ENCODE measurements at places on chromosomes 2 and 18.

GRCh38 chr2:226888971-226889370 lies 53.1 kb downstream of the RHBDD1 start:
- no peak for DNase-seq

- DNase-seq, result no peak
Measured at GRCh38 chr2:30666266-30666874, 140.9 kb downstream of the CAPN13 start.

GRCh38 chr2:164794016-164794415 lies 47.6 kb downstream of the COBLL1 start:
- DNase-seq, result no peak

GRCh38 chr2:168076731-168077130 lies 170.7 kb downstream of the STK39 start:
- no peak for DNase-seq

DNA sequence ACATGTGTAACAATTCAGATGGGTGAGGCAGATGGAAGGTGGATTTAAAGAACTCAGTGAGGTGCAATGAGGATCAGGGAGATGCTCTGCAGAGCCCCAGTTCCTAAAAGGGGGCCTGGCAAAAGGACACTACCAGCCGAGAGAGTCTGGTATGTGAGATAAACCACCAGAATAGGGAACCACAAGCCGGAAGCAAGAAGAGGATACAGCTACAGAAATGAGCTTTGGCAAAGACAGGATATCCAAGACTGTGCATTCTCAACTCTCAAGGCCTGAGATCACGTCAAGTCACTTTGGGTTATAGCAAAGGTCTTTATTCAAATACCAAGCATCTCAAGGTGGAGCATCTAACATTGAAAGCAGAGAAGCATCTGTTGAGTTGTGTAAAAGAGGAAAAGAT lies 293.5 kb downstream of the ARHGAP15 start:
- no peak for DNase-seq

DNA sequence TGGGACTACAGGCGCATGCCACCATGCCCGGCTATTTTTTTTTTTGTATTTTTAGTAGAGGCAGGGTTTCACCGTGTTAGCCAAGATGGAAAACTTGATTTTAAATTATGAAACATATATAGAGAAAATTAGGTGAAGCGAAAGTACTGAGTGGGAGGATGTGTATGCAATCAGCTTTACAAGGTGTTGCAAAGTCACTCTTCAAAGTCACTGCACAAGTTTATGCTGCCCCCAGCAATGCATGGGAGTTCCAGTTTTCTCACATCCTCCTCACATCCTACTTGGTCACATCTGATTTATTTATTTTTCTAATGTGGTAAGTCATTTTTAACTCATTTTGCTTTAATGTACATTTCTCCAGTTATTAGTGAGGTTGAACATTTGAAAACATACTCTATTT lies 49.2 kb upstream of the CHN1 start:
- DNase-seq, result no peak

DNA sequence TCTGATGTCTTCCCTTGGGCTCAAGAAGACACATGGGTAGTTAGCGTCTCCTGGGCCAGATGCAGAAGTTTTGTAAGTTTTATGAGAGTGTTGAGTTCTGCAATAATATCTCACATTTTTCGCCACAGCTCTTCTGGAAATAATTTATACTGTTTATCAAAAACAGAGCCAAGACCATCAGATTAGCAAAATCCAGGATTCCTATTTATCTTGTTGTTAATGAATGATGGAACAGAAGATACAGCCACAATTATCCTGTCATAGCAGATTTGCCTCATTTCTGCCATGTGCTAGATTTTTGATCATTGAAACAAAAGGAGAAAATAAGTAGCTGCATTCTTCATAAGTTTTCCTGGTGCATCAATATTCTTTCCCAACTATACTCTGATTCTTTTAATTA lies 1048.6 kb upstream of the KLHL29 start:
- DNase-seq, result no peak

DNA sequence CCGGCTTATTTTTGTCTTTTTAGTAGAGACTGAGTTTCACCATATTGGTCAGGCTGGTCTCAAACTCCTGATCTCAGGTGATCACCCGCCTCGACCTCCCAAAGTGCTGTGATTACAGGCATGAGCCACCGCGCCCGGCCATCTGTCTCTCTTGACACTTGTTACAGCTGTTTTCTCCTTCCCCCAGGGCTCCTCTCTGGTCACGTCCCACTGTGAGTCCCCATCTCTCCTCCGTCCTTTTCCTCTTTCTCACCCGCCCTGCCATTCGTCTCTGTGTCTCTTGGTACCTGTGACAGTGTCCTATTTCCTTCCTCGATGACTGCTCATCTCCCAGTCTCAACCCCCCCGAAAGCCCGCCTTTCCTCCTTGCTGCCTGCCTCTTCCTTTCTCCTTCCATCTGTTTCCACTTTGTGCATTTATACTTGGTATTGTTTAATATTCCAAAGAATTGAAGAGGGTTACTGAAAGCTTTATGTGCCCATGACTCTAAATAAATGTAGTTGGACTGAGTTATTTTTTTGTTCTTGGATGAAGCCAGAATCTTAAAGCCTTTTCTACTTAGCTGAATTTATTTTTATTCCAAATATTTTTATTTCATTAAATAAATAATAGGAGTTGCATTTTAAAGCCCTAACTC lies 241.5 kb downstream of the SH3RF3 start:
- no peak for DNase-seq

- no peak for DNase-seq
Measured at GRCh38 chr2:15640261-15640711, 48.6 kb downstream of the DDX1 start.

- DNase-seq, result no peak
Measured at GRCh38 chr2:36376992-36377738, 21.6 kb downstream of the CRIM1 start.

DNA sequence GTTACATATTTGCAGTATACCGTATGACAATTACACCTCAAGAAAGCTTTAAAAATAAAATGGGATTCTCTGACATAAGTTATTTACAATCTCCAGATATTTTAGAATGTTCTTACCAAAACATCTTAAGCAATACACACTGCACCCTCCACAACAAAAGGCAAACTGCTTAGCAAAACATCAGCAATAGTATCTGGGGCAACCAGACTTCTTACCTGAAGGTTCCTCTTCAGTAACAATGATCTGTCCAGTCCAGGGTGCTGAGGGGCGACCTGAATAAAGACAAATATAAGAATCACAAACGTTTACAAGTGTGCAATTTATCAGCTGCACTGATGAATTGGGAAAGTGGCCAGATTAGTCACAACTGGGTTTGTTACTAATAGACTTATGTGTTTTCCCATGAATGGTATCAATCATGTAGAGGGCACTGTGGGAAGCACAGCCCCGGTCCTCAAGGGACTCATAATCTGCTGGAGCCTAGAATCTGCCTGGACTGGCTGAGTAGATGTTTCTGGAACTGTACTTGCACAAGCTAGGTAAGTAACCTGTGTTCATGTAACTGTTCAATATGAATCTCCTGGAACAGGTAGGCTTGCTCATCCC lies 70.7 kb downstream of the MYOM1 start:
- DNase-seq, result no peak

- DNase-seq, result no peak
Measured at GRCh38 chr18:62179213-62179612, 7.6 kb downstream of the PIGN start.

GRCh38 chr2:22838461-22838860 lies 546.5 kb upstream of the KLHL29 start:
- no peak for DNase-seq

GRCh38 chr2:5933669-5934068 lies 241.5 kb downstream of the SOX11 start:
- DNase-seq, result no peak

DNA sequence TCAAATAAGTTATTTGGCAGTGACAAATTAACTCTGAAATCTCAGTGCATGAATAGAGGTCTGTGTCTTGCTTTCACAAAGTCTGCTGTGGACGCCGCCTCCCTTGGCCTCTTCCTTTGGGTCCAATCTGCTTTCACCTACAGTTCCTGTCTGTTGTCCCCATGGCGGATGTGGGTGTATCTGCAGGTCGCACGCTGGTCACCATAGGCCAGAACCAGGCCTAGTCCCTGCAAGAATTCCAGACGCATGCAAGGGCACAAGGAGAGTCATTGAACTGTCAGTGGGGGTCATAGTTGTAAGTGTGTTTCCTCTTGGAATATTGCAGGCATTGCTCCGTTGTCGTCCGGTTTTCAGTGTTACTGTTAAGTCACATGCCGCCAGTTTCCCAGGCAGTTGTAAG lies 7.4 kb downstream of the SOCS6 start:
- no peak for DNase-seq

DNA sequence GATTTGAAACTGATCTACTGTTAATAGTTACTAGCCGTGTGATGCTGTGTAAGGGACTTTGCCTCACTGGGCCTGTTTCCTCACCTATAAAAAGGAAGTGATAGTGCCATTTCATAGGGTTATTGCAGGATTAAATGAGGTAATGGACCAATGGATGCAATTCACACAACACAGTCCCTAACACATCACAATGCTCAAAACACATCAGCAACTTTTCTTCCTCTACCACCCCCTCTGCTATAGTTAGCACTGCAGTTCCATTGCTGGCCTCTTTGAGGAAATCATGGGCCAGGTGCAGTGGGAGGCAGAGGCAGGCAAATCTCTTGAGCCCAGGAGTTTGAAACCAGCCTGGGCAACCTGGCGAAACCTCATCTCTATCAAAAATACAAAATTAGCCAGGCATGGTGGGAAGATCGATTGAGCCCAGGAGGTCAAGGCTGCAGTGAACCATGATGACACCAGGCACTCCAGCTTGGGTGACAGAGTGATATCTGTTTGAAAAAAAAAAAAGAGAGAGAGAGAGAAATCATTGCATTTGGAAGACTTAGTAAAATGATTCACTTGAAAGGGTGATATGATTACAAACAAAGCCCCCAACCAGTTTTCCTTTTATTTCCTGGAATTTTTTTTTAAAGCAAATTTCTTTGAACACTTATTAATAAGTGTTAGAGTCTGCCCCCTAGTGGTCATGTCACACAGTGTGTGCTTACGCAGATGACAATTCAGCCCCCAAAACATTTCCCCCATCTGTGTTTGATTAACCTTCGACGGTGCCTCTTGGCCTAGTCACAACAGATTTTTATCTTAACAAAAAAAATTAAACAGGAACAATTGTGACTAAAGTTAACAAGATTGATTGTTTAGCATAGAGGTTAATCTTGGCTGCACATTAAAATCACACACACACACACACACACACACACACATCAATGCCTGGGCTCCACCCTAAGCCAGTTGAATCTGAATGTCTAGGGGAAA lies 88.6 kb upstream of the BCL11A start:
- no peak for DNase-seq

DNA sequence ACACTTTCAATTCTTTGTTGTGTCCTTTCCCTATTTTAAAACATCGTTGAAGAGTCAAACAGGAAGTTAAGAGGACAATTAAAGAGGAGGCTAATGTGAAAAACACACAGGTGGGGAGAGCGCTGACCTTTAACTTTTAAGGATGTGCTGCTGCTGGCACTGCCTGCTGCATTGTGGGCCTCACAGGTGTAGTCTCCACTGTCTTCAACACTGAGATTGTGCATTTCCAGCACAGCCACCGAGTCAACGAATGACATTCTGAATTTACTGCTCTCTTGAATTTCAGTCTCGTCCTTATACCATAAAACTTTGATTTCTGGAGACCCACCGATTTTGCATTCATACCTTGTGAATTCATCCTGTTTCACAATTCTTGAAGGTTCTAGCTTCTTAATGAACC lies 91.9 kb downstream of the TTN start:
- DNase-seq, result no peak

- no peak for DNase-seq
Measured at GRCh38 chr18:13260197-13260934, 41.8 kb downstream of the LDLRAD4 start.

GRCh38 chr2:36549165-36549574 lies 48.8 kb downstream of the FEZ2 start:
- no peak for DNase-seq

GRCh38 chr18:8329186-8329771 lies 280.0 kb upstream of the RAB12 start:
- DNase-seq, result no peak

DNA sequence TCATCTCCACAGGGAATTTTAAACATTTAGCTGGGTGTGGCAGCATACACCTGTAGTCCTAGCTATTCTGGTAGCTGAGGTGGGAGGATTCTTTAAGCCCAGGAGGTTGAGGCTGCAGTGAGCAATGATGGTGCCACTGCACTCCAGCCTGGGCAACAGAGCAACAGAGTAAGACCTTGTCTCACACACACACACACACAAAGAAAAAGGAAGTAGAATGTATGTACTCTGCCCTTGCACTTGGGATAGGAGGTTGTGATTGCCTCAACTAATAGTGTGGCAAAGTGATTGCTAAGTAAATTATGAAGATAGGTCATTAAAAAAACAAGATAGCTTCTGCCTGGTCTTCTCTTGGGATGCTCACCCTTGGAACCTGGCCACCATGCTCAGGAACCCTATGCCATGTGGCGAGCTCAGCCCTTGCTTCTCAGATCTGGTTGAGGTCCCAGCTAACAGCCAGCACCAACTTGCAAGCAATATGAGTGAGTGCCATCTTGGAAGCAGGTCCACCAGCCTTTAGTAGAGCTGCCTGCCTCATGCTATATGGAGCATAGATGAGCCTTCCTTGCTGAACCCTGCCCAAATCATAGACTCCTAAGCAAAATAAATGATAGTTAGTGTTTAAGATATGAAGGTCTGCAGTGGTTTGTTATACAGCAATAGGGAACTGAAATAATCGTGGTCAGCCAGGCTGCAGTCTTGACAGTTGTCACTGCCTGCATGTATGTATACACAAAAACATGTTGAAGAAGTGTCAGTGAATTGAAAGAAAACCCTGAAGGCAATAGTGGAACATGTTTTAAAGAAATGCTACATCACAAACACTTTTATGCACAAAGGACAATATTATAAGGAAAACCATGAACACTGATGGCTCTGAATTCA lies 30.1 kb upstream of the PNO1 start:
- DNase-seq, result no peak

GRCh38 chr2:28801726-28802125 lies 8.9 kb upstream of the SPDYA start:
- DNase-seq, result no peak

- DNase-seq, result no peak
Measured at GRCh38 chr2:25044011-25044410, 2.1 kb downstream of the EFR3B start.

GRCh38 chr2:96087130-96087529 lies 29.2 kb downstream of the ADRA2B start:
- DNase-seq, result no peak

DNA sequence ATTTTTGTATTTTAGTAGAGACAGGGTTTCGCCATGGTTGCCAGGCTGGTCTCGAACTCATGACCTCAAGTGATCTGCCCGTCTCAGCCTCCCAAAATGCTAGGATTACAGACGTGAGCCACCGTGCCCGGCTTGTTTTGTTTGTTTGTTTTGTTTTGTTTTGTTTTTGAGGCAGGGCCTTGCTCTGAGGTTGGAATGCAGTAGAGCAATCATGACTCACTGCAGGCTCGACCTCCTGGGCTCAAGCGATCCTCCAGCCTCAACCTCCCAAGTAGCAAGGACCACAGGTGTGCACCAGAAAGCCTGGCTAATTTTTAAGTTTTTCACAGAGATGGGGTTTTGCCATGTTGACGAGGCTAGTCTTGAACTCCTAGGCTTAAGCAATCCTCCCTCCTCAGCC lies 8.9 kb upstream of the CNNM4 start:
- DNase-seq, result no peak

All from stimulated activated CD4-positive, alpha-beta T cell treated with anti-CD3 and anti-CD28 coated beads, TNF-alpha, amount 100 ng/mL, for 1 hour (primary cell).